ENCODE measurements at places on chromosomes 5 and 9.

DNA sequence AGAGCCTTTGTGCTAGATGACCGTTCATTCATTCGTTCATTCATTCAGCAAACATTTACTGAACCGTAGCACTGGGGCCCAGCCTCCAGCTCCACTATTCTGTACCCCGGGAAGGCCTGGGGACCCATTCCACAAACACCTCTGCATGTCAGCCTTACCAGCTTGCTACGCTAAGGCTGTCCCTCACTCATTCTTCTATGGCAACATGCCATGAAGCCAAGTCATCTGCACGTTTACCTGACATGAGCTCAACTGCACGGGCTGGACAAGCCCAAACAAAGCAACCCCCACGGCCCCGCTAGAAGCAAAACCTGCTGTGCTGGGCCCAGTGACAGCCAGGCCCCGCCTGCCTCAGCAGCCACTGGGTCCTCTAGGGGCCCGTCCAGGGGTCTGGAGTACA lies 6.0 kb downstream of the CEL start:
- no peak for DNase-seq

DNA sequence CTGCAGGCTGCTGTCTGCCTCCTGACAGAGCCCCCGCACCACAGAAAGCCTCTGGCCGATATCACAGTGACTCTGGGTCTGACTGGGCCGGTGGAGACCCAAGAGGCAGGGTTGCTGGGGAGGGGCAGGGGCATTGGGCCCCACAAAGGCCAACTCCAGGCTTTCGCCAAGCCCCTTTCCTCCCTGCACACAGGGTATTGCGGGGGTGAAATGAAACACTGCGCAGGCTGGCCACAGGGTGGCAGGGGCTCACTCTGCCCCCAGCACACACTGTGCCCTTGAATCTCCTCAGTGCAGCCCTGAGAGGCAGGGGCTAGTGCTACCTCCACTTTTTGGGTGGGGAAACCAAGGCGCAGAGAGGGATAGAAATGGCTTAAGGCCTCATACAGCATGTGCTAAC lies 44.6 kb downstream of the BARX1 start:
- no peak for DNase-seq

DNA sequence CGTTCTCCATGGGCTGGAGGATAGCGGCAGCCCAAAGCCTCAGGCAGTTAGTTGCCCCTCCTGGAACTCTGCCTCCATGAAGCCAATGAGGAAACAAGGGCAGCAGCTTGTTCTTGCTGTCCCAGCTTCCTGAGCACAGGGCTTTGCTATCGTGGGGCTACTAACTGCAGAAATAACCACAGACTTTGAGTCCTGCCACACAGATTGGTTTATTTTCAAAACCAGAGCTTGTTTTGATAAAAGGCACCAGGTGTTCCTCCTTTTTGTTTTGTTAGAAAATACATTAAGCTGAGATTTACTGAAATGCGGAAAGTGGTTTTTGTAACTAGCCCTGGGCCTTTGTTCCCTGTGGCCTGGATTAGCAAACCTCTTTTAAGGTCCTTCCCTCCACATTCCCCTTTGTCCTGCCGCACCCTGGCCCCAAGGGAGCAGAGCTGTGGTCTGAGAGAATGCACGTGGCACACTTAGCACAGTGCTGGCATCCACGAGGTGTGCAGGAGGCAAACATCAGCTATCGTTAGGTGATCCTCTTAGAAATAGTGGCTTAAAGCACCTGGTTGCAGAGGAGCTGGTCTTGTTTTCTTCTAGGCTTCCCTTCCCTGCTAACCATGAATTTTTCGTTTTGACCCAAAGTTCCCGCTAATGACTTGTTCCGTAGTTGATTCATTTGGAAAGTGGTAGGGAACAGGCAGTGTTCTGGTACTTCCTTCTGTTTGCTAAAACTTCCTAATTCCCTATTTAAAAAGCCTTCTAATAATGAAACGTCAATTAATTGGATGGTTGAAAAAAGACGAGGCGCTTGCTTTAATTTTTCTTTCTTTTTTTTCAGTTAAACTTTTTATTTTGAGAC lies 21.5 kb downstream of the MVB12B start:
- DNase-seq: no peak

DNA sequence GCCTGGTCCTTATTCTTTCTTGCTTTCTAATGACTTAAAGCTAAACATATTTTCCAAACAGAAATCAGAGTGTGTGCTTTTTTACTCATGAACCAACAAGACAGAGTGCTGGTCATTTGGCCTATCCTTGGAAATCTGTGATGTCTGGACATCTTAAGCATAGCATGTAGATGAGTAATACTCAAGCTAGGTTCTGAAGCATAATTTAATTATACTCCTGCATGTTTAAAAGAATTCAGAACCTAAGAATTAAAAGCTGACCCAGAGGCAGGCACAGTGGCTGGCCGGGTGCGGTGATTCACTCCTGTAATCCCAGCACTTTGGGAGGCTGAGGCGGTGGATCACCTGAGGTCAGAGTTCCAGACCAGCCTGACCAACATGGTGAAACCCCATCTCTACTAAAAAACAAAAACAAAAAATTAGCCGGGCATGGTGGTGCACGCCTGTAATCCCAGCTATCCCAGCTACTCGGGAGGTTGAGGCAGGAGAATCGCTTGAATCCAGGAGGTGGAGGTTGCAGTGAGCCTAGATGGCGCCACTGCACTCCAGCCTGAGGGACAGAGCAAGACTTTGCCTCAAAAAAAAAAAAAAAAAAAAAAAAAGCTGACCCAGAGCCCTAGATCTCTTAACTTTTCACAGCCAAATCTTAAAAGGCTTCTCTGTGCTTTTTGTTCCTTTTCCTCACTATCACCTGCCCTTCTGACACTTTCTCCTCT lies 16.2 kb upstream of the TJP2 start:
- no peak for DNase-seq

DNA sequence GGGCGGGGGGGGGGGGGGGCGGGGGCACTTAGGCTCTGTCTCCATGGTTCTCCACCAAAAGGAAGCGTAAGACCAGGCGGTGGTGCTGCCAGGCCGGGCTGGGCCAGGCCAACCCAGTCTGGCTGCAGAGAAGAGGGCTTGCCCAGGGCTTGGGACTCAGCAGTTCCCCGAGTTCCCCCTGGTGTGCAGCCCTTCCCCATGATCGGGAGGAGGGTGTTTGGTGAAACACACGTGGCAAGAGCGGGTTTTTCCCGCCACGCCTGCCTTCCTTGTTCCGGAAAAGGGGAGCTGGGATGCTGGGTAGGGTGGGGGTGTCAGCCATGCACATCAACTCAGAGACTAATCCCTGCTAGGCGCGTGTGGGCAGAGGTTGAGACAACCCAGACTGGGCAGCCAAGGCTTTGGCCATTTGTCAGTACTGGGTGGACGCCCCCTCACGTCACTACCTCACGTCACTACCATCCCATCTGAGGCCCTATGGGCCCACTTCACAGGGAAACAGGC lies 32.9 kb downstream of the PRRX2 start:
- DNase-seq: no peak

All from hematopoietic multipotent progenitor cell (in vitro differentiated cells).